Activated CD4-positive, alpha-beta memory T cell treated with anti-CD3 and anti-CD28 coated beads, Interleukin-2, amount 10 ng/mL, durations not matched to agents 7 days and 5 days (primary cell): ENCODE measurements at places on chromosomes 12 and 14.

DNA sequence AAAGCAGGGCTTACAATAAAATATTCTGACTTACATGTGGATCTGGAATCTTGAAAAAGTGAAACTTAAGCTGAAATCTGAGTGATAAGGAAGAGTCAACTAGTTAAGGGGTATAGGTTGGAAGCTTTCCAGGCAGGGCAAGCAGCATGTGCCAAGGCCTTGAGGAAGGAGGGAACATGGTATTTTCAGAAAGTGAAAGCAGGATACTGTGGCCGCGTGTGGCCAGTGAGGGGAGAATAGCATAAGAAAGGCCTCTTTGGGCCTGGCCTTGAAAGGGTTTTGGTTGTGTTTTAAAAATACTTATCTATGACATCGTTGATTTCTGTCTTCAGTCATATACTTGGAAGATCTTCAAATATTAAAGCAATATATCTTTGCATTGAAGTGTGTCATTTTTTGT, 213.4 kb downstream of the AKAP6 start:
- DNase-seq, result no peak

DNA sequence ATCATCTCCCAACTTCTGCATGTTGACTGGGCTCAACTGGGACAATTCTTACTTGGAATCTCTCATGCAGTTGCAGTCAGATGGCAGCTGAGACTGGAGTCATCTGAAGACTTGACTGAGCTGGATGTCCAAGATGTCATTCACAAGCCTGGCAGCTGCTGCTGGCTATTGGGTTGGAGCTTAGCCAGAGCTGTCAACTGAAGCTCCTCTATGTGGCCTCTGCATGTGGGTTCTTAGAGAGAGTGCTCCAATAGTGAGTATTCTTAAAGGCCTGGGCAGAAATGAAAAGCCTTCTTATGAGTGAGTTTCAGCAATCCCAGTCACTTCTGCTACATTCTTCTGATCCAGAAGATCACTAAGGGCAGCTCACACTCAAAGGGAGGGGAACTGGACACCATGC, 440.9 kb downstream of the LRIG3 start:
- no peak for DNase-seq

DNA sequence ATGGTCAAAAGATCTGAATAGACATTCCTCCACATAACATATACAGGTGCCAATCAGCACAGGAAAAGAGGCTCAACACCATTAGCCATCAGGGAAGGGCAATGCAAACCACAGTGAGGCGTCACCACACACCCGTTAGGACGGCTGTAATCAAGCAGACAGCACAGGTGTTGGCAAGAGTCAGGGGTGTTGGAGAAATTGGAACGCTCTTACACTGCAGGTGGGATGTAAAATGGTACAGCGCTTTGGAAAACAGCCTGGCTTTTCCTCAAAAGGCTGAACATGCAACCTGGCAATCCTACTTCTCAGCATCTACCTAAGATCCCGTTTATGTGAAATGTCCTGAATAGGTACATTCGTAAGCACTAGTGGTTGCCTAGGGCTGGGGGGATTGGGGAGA, 21.5 kb upstream of the MMP17 start:
- DNase-seq, result no peak

- no peak for DNase-seq
Measured at GRCh38 chr14:86203843-86204242, 673.9 kb downstream of the FLRT2 start.

- DNase-seq, result no peak
Measured at GRCh38 chr12:47149146-47149545, 69.4 kb upstream of the AMIGO2 start.

GRCh38 chr12:7302266-7302986, 1.4 kb upstream of the ACSM4 start:
- DNase-seq, result no peak

GRCh38 chr12:103865151-103865730, 24.2 kb upstream of the NT5DC3 start:
- no peak for DNase-seq

GRCh38 chr14:95157048-95157326, 342 bp downstream of the DICER1 start:
- no peak for DNase-seq

- no peak for DNase-seq
Measured at GRCh38 chr12:117273091-117273490, 82.8 kb upstream of the FBXO21 start.

DNA sequence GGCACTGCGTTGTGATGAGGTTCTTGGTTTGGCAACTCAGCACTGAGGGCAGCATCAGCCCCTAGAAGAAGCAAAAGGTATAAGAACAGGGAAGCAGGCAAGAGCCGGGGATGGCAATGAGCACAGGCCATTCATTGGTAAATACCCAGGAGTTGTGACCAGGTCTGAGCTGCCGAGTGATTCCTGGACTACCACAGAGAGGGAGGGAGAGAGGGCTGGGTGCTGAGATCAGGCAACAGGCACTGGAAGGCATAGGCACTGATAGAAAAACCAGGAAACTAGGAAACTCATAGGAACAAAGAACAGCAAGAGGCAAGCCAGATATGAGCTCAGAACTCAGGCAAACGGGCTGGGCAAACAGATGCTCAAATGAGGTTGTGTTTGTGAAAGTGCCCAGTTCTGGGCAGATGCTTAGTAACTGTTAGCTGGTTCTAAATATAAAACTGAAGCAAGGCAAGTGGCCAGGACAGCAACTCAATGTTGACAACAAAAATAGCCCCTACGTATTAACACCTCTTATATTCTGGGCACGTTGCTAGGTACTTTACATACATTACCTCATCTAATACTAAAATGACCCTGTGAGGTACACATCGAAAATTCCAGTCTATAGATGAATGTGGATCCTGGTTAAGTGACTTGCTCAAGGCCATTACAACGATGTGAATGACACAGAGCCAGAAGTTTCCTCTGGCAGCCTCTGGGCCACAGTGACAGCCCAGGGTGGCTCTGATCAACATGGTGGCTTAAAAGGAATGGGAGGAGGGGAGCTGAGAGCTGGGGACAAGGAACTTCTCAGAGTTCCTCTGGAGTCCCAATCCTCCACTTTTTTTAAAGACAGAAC, 121.1 kb downstream of the PRMT8 start:
- DNase-seq, result no peak

DNA sequence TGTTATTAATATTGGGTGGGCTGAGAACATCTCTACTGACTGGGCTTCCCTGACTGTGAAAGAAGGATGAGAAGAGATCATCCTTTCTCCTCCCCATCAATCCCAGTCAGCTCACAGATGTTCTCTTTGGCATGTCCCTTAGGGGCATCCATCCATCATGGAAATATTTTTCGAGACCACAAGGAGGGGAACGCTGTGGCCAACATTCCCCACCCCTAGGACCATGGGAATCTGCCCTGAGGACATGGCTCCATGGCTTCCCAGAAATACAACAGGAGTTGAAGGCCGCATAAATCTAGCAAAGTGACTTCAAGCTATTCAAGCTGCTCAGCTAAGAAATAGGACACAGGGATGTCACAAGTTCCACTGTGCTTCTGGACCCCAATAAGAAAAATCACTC, 456.8 kb downstream of the MED13L start:
- DNase-seq, result no peak

GRCh38 chr14:54085232-54085761, 128.7 kb upstream of the BMP4 start:
- DNase-seq, result no peak

DNA sequence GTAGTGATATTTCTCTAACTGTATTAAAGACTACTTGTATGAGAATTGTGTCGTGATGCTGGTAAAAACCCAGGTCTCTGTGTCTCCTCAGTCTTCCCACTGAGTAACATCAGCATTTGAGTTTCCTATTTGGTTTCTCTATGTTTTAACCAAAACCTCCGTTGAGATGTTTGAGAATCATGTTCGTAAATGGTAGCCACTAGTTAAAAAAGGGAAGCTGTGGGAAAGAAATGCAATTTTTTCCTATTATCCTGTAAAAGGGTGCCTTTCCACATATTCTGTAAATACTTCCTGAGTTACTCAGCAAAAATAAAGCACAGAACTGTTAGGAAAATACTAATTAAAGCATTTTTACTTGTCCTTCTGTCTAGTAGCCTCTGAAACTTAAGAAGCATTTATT, 7.0 kb downstream of the CLEC1B start:
- no peak for DNase-seq

DNA sequence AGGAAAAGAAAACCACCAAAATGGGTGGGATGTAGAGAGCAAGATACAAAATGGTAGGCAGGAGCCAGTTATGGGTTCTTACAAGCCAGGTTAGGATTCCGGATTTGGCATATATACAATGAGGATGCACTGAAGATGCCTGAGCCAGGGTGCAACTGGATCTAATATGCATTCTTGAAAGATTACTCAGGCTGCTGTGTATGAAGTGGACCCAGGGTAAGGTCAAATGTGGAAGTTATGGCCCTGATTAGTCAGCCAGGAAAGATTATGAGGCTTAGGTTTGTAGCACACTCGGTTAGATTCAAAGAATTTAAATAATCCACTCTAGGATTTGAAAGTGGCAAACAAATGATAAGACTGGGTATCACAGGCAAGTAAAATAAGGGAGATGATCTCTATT, 1750.7 kb upstream of the FLRT2 start:
- no peak for DNase-seq
